ENCODE measurements at places on chromosomes 12 and 14.

- no peak for DNase-seq
Observed at GRCh38 chr12:103751600-103751999, 89.4 kb downstream of the NT5DC3 start.

- peak; percentile 18 for DNase-seq
Observed at GRCh38 chr14:100688598-100689461, 37.9 kb upstream of the DLK1 start.

GRCh38 chr12:57628280-57629191 lies 4.5 kb downstream of the B4GALNT1 start:
- peak; percentile 14 for DNase-seq

- no peak for DNase-seq
Observed at GRCh38 chr14:90599748-90600507, 203.1 kb downstream of the CALM1 start.

GRCh38 chr12:104133321-104133720 lies 4.7 kb downstream of the NFYB start:
- no peak for DNase-seq

- peak; percentile 71 for DNase-seq
Observed at GRCh38 chr14:74641601-74642391, 29.8 kb upstream of the LTBP2 start.

GRCh38 chr12:94570161-94570560 lies 80.2 kb downstream of the TMCC3 start:
- no peak for DNase-seq

- DNase-seq, result no peak
Observed at GRCh38 chr12:49944718-49945117, 5.8 kb upstream of the AQP2 start.

DNA sequence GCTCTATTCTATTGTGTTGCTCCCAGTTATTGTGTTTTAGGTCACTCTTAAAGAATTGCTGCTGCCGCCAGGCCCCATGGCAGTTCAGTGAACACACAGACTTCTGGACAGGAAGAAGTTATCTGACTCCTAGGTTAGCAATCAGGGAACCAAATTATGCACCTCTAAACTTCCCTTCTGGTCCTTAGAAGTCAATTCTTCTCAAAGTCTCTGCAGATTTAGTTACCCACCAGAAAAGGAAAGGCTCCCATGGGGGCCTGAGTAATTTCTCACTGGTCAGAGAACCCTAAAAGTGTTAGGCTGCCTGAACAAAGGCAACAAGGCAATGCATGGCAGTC lies 10.0 kb downstream of the EMP1 start:
- DNase-seq, result no peak

DNA sequence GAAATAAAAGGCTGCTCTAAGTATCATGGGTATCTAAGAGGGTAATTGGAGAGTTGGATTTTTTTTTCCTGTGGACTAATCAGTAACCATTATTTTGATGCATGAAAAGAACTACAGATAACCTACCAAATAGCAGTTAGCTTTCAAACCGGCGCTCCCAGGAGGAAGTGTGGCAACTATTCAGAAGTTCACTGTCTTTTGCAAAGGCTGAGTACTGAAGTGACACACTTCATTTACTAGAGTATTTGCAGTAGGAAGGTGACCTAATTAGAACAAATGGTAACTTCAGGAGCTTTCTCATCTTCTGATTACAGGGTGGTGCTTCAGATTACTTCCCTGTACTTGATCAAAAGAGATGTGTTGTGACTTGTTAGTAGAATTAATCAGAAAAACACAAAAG lies 87.7 kb downstream of the PELI2 start:
- DNase-seq, result no peak

DNA sequence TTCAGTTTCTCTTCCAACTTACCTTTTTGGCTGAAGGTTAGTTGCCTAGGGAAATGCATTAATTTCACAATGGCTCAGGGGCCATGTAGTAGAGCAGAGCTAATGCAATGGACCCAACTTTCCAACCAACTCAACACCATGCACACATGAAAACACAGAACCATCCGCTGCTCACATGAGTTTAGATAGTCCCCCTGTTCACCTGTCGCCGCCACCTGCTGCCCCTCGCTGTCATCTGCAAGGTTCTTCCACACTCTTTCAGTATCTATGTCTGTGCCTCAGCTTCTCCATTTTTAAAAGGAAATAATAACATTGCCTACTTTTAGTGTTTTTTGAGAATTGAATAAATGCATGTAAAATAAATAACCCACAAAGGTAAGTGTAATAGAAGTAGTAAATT lies 585.6 kb downstream of the ETNK1 start:
- DNase-seq, result no peak

- no peak for DNase-seq
Observed at GRCh38 chr14:102528431-102529170, 19.0 kb upstream of the ANKRD9 start.

GRCh38 chr14:91154851-91155625 lies 41.2 kb downstream of the DGLUCY start:
- DNase-seq, result peak; percentile 63

- peak; percentile 70 for DNase-seq
Observed at GRCh38 chr12:54197010-54197409, 8.2 kb upstream of the SMUG1 start.

GRCh38 chr14:73232984-73233383 lies 4.3 kb upstream of the PAPLN start:
- DNase-seq, result no peak

DNA sequence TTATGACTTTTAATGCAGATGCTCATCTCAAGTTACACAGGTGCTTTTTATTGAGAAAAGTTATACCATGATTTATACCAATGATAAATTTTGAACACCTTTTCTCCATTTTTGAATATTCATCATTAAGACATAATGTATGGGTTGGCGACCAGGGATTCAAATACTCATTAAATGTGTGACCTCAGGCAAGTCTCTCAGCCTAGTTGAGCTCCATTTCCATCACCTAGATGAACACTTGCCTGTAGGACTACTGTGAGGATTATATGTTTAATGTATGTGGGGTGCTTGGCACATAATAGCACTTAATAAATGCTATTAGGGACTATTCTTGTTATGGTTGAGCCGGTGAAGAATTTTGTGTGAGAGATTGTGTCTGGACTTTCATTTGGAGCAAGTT lies 228.6 kb downstream of the CHST11 start:
- no peak for DNase-seq

GRCh38 chr12:124582108-124582424 lies 14.7 kb upstream of the NCOR2 start:
- no peak for DNase-seq

GRCh38 chr12:118166946-118167345 lies 31.0 kb downstream of the PEBP1 start:
- DNase-seq, result no peak

- no peak for DNase-seq
Observed at GRCh38 chr14:101357559-101358319, 203.6 kb upstream of the DIO3 start.
